Fibroblast of lung (primary cell): ENCODE measurements at places on chromosomes 11 and 22.
A peak's percentile ranks its signal among the peaks of the same experiment; 100 is the strongest.

DNA sequence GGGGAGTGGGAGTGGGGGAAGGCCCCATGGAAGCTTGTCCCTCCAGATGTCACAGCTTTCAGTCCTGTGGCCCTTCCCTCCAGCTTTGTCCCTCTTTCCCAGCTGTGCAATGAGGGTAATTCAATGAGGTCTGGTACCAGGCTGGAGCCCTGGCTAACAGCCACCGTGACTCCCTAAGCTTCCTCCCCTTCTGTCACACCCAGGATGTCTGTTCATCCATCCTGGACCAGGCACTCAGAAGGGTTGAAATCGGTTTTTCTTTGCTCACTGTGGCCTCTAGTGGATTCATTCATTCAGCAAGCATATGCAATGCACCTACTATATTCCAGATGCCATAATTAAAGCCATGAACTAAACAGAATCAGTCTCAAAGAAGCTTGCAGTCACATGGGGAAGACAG is 38.7 kb downstream of the SYT13 start:
- no peak for DNase-seq

DNA sequence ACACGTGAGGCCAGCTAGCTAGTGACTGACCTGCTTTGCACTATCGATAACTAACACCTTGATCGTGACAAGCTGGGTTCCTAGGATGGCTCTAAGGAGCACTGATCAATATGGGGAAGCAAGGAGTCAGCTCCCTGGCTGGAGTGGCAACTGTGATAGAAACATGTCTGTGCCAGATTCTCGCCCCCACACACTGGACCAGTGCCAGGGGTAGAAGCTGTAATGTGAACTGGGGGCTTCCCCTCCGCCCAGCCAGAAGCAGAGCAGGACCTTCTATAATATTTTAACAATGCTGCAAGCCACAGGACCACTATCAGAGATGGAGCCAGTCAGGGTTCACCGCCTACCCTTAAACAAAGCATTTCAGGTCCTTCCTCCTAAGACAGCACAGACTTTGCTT is 96.5 kb downstream of the DSCAML1 start:
- DNase-seq, result no peak

DNA sequence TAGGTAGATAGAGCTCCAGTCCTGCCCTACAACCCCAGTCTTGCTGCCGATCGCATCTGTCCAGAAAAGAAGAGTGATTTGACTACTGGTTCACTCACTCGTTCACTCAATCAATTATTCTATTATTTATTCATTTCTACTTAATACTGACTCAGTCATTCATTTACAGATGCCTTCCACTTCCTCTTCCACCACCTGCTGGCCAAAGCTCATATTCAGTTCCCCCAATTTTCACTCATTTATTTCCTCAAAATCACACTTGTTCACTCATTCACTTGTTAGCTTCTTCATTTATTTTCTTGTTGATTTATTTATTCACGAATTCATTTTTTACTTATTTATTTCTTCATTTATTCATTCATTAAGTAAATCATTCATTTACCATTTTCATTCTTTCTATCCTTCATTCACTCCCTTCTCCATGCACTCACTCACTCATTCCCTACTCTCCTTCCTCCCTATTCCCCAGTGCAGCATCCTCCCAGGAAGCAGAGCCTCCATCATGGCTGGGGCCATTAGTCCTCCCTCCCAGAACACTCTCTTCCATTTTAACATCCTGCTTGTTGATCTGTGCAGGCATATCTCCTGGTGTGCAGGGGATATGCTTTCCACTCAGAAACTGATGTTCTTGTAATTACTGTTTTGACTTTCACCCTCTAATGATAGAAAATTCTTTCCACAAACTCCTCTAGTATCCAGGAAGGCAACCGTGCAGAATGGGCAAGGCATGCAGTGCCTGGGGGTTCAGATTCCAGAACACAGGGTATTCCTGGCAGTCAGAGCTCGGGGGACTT is 281.0 kb downstream of the TENM4 start:
- no peak for DNase-seq

GRCh38 chr11:63841554-63841953 is 2.6 kb downstream of the MARK2 start:
- no peak for DNase-seq

DNA sequence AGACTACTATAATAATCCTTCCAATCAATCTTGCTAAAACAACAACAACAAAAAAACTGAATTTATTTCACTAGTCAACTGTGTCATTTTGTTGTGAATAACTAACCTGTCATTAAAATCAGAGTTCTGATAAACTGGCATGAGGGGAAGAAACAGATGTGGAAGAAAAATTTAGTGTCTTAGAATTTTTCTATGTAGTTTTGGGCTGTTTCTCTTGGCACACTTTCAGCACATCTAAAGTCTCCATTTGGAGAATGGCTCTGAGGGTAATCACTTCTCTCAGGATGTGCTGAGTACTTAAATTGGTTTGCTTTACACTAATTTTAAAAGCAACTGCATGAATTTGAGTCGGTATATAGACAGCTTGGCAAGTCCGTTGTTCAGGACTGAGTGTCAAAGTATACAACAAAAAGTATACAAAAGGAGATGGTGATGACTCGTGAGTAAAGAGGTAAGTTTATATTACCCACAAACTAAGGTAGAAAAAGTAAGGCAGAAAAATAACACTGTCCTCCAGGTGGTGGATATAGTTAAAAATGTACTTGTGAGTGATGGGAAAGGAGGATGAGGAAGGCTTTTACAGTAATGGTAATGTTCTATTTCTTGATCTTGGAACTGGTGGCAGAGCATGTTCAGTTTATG is 10.2 kb downstream of the HTATIP2 start:
- no peak for DNase-seq

GRCh38 chr11:32310214-32310601 is 125.1 kb downstream of the WT1 start:
- DNase-seq, result peak; percentile 29

GRCh38 chr11:40323241-40323640 is 1136.2 kb downstream of the LRRC4C start:
- DNase-seq, result no peak

- peak; percentile 69 for DNase-seq
Measured at GRCh38 chr11:110463153-110463552, 33.4 kb downstream of the FDX1 start.

- no peak for DNase-seq
Measured at GRCh38 chr22:39090426-39091064, 6.5 kb upstream of the APOBEC3H start.

- peak; percentile 96 for DNase-seq
Measured at GRCh38 chr11:46649180-46649738, 31.9 kb downstream of the ATG13 start.

DNA sequence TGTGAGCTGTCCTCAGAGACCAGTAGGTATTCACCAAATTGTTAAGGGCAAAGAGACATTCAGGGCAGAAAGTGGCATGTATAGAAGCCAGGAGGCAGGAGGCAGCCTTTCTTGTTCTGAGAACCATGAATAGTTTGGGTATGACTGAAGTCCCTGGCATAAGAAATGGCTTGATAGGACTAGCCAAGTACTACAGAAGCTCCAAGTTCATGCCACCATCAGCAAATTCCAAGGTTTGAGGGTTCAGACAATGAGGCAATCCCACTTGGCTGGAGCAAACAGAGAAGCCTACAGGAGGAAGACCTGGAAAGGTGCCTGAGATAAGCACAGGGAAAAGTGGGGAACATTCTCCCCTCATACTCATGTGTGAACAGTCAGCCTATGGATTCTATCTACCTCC is 25.8 kb downstream of the XRRA1 start:
- no peak for DNase-seq

DNA sequence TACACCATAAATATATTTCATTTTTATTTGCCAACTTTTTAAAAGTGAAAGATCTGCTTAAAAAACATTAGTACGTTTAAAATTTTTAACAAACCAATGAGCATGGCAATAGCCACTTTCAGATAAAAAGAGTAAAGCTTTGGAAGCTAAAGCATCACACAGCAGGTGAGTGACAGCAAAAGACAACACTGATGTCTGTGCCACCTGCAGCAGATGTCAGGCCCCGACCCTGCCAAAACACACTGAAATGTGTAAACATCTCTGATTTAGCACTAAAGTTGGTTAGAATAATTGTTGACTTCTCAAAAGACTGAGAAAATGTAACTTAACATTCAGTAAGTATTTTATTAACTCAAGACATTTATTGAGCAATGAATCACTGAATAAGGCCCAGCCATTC is 232.9 kb downstream of the DLG2 start:
- DNase-seq, result no peak

- DNase-seq, result peak; percentile 94
Measured at GRCh38 chr11:58905721-58906547, 33.4 kb upstream of the GLYATL1 start.

DNA sequence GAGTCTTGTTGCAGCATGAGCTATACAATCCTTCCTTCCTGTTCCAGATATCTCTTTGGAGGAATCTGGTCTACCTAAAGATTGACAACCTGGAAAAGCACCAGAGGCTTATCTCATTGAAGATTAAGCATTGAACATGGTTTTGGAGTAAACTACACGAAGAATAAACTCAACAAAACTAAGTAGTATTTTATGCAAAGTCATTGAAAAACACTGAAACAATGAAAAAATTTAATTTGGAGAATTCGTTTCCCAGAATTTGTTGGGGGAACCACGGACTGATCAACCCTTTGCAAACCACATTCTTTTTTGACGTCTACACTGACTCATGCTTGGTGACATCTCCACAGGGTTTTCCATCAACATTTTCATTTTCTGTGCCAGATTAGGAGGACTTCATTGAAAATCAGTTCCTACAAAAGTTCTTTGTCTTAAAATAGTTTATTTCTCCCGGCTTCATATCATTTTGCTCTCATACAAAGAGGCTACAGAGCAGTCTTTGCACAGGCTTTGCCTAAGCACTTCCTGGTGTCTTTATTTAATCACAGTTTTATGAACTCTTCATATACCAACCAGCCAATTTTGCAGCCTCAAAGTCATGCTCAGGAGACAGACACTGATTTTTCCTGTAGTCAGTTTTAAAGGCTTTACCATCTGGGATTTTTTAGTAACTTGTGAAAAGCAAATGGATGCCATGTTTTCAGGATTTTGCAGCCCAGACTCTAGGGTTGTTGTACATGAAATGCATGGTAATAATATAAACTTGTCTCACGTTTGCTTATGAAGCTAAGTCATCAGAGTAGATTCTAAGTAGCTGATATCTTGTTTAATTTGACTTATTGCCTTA is 186.3 kb downstream of the C11orf91 start:
- DNase-seq, result no peak

GRCh38 chr22:20577549-20577975 is 70.2 kb downstream of the MED15 start:
- no peak for DNase-seq

- DNase-seq, result peak; percentile 26
Measured at GRCh38 chr11:31940371-31941037, 129.4 kb upstream of the PAX6 start.

GRCh38 chr11:67998150-67999045 is 5.5 kb downstream of the UNC93B1 start:
- no peak for DNase-seq

- DNase-seq, result no peak
Measured at GRCh38 chr11:37947821-37948220, 1349.8 kb upstream of the RAG2 start.

DNA sequence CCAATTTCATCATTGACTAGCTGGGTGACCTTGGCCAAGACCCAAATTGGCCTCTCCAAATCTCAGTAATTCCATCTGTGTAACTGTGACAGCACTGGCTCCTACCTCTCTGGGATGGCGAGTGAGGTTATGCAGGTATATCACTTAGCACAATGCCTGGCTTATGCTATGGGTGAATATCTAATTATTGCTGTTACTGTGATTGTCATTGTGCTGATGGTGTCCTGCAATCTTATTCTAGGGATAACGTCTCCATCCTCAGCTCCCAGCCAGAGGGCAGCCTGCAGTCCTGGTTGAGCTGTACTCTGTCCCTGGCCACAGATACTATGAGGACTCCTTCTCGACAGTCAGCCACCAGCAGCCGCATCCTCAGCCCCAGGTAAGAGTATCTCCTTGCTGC is 164.8 kb upstream of the SEZ6L start:
- no peak for DNase-seq

GRCh38 chr11:97237151-97237550 is 847.3 kb downstream of the JRKL start:
- DNase-seq, result no peak

- peak; percentile 73 for DNase-seq
Measured at GRCh38 chr11:19995145-19995544, 165.1 kb downstream of the DBX1 start.

- no peak for DNase-seq
Measured at GRCh38 chr11:14977101-14977880, 5.1 kb upstream of the CALCA start.

GRCh38 chr11:75679566-75679965 is 10.7 kb upstream of the MAP6 start:
- DNase-seq, result no peak

DNA sequence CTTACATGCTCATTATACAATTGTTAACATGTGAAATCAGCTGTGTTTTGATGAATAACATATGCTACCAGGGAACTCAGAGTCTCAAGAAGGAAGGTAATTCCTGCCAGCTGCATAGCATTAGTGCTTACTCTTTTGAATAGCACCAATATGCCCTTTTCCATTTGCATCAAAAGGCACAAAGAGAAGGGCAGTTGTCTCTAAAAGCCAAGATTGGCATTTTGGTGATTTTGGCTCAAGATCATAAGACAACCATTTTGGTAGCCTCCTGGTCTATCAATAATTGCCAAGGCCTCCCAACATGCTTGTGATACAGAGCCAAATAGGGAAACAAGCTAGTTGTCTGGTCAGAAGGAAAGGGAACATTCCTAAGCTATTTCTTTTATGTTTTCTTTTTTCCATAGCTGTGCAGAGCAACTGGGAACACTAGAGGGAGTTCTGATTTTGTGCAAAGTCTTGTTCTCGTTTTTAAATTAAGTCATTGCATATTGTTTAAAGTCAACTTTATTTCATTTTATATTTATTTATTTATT is 416.7 kb upstream of the CHORDC1 start:
- DNase-seq, result peak; percentile 37

- DNase-seq, result peak; percentile 8
Measured at GRCh38 chr11:124233376-124233775, 7.5 kb upstream of the OR8G1 start.

GRCh38 chr11:30586251-30587144 is at the start of gene MPPED2:
Gene MPPED2 (minus strand): TSS chr11:30586353. CDS start chr11:30580373, 5,980 bp downstream.
- DNase-seq, result no peak

GRCh38 chr11:109037856-109038780 is 373.2 kb downstream of the DDX10 start:
- DNase-seq, result peak; percentile 92

GRCh38 chr11:113697756-113698407 is 8.2 kb downstream of the TMPRSS5 start:
- no peak for DNase-seq

DNA sequence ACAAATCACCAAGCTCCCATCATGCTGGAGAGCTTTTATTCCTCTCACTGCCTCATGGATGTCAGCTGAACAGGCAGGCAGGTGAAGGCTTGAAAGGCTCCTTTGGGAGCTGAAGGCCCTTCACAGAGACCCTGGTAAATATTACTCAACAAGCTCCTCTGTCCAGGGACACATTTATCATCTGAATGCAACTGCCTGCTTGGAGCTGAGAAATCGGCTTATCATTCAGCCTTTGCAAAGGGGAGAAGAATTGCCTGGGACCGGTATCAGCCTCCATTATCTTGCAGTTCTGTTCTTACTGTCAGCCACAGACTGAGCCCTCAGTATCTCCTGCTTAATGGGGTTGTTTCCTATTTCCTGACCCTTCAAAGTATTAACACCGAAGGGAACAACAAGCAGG is 113.8 kb upstream of the PITPNB start:
- DNase-seq, result no peak
